Activated CD4-positive, alpha-beta T cell treated with anti-CD3 and anti-CD28 coated beads, Interleukin-2, amount 10 ng/mL, durations not matched to agents 24 days and 14 days (primary cell): ENCODE measurements at places on chromosomes 4 and X.

DNA sequence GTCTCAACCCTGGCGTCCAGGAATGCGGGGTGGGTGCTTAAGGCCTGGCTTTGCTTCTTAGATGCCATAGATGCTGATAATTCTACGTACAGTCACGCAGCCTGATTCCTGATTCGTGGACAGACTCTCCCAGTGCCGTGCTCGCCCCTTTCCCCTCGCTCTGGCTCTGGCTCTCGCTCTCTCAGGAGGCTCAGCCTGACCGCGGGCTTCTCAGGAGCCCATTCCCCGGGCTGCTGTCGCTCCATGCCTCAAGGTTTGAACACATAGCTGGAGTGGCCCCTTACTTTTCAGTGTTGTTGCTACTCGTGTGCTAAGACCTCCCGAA lies 59.2 kb upstream of the ZC4H2 start:
- DNase-seq: no peak

- no peak for DNase-seq
Measured at GRCh38 chrX:41796046-41796445, 72.1 kb downstream of the GPR82 start.

- DNase-seq: peak; percentile 93
Measured at GRCh38 chrX:41334363-41335197, 618 bp downstream of the DDX3X start.

- peak; percentile 81 for DNase-seq
Measured at GRCh38 chrX:21940356-21940829, at the start of gene SMS. SMS (plus strand) TSS chrX:21940709; CDS start chrX:21940825, 116 bp downstream.

DNA sequence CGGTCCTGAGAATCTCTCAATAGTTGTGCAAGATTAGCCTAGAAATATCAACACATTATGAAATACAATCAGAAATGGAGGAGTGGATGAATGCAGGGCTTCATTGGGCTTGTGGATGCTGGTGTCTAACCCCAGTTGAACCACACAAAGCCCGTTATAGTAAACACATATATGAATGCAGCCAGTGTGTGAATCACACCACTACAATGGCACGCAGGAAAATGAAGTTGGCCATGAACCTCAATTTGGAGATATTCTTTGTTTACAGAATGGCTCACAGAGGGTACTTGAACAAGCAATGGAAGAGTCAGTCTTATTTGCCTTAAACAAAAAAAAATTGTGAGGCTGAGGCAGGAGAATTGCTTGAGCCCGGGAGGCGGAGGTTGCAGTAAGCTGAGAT lies 57.8 kb downstream of the SOD3 start:
- DNase-seq: no peak

GRCh38 chrX:13936521-13937225 lies 93.0 kb downstream of the GEMIN8 start:
- no peak for DNase-seq

DNA sequence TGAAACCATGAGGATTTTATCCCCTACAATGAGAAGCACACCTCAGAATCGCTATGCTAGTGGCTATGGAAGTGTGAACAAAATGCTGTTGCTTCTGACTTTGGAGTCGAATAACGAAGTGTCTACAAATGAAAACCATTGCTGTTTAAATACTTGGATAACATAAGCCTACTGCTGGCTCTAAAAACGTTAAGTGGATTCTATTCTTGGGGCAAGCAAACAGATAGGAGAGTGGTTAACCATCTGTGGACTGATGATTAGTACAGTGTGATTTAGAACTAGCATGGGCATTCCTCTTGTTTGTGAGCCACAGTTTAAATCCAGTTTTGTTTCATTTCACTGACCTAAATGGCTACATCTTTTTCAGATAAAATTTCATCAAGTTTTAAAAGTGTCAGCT lies 109.7 kb upstream of the PNPLA4 start:
- no peak for DNase-seq

GRCh38 chr4:156251373-156252065 lies 297.9 kb upstream of the CTSO start:
- no peak for DNase-seq

DNA sequence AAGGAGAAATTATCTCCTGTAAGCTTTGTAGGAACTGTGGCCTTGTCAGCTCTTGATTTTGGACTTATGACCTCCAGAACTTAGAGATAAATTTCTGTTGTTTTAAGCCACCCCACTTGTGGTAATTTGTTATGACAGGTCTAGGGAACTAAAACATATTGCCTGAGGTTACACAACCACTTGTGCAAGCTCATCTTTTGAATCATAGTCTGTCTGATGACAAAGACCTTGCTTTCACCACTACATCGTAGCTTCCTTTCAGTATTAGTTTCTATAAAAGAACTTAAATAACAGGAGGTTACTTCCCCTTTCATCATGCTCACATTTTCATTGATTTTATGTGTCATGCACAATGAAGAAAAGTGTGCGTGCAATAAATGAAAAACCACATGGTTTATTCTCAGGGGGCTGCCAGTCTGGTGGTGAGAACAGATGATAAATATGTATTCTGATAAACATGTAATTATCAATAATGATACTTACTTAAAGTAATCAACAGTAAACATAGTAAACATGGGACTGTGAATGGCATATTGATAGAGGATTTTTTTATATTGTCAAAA lies 690.0 kb upstream of the HS3ST1 start:
- DNase-seq: no peak

GRCh38 chrX:100648458-100649417 lies 4.7 kb downstream of the SRPX2 start:
- DNase-seq: no peak

DNA sequence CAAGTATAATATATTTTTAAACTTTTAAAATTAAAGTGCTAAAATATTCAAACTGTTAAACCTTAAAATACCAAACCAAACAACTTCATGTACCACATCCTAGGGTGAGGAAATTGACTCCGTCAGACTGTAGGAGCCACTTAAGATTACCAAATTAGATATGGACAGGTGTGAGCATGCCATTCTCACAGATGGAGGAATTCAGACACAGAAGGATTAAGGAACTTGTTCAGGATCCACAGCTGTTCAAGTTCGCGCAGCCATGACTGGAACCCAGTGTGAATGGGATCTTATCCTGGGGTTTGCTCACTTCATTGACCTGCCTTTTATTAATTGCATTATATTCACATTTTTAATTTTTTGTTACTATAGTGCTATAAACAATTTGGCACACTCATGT lies 224.9 kb upstream of the PCDH7 start:
- no peak for DNase-seq

DNA sequence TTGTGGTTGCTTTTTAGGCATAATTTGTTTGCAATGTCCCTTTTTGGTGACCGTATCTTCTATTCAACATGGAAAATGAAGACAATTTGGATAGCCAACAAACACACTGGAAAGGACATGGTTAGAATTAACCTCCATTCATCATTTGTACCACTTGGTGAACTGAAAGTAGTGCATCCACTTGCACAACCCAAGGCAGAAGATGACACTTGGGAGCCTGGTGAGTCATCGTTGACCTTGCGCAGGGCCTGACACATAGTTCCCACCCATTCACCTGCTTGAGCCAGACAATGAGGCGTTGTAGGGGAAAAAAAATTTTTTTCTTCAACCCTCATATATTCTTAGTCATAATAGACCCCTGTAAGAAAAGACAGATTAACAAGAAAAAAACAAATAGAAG lies 32.4 kb downstream of the EGF start:
- no peak for DNase-seq

DNA sequence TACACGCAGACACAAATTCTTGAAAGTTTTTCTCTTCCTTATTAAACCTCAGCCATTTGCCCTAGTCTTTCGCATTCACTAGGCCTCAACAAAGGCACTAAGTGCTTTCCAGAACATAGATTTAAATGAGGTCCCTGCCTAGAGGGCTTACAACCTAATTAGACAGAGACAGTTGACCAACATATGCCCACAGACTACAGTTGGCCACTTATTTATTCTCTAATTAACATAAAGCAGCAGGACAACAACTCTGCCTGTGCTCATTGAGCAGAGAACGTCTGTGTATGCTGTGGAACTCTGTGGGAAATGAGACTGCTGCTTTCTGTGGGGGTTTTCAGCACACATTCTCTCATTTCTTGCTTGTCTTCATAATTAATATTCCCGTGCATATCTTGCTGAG lies 303.0 kb upstream of the TACR3 start:
- DNase-seq: no peak

- peak; percentile 74 for DNase-seq
Measured at GRCh38 chr4:121726642-121727268, 30.0 kb upstream of the ANXA5 start.

GRCh38 chr4:138458751-138459150 lies 216.6 kb upstream of the SLC7A11 start:
- no peak for DNase-seq

DNA sequence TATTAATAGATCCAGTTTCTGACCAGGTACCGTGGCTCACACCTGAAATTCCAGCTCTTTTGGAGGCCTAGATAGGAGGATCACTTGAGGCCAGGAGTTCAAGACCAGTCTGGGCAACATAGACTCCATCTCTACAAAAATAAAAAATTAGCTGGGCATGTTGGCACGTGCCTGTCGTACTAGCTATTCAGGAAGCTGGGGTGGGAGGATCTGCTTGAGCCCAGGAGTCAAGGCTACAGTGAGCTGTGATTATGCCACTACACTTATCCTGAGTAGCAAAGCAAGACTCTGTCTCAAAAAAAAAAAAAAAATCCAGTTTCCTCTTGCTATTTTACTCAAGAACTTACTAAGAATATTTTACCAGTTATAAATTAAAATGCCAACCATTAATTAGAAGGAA lies 91.7 kb downstream of the SLC10A6 start:
- no peak for DNase-seq

DNA sequence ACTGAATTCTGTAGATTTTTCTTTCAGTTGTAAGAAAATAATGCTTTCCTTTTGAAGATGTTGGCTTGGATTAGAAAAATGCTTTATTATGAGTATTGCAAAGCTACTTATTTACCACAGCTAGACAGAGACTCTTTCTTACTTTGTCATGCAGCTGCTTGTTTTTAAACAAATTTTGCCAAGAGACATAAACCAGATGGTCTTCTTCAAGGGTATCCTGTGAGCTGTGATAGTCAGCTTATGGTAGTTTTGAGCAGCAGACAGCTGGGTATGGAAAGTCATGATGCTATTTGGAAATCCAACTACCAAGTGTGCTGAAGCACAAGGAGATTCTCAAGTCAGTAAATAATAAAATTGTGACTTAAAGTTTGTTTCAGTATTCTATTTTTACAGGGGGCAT lies 941.5 kb downstream of the DMD start:
- DNase-seq: no peak

- DNase-seq: no peak
Measured at GRCh38 chr4:36618102-36618501, 336.7 kb downstream of the DTHD1 start.

DNA sequence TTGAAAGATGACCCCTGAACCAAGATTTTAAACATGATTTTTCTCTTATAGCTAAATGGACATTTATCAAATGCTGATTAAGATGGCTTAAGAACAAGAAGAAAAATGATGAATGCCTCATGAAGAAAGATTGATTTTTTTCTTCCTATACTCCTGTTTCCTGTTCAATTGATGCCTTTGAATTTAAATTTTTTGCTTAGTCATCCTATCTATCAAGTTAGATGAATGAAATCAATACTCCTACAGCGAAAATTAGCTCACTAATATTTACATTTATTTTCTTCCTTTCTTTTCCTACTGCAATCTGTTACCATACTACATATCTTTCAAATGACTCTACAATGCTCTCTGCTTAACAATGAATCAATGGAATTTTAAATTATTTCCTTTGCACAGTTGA lies 773.6 kb upstream of the DIAPH2 start:
- no peak for DNase-seq

DNA sequence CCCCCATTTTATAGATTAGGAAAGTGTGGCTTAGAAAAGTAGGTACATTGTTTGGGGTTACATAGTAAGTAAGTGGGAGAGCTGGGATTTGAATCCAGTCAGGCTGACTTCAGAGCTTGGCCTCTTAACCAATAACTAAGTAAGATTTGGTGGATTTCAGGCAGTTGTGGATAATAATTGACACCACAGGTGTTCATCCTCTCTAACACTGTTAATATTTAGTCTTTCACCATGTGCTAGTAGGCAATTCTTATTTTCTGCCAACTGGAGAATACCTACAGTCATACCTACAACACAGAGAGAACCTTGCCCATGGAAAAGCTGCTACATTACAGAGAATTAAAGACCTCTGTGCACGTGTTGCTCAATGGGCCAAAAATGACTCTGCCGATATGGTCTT lies 89.5 kb downstream of the DIAPH2 start:
- DNase-seq: no peak

DNA sequence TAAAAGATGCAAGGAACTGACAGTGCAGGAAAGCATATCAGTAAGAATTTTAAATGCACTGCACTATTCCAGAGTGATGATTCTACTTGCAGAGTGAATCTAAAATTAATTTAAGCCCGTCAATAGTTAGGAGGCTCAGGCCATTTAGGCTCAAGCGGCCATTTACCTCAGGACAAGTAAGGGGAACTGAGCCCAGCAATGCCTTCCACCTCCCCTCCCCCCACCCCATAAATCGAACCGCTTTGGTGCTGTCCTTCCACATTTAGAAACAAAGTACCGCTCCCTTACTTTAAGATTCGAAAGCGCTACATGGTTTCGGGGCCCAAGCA lies 665 bp downstream of the RBM41 start:
- no peak for DNase-seq

DNA sequence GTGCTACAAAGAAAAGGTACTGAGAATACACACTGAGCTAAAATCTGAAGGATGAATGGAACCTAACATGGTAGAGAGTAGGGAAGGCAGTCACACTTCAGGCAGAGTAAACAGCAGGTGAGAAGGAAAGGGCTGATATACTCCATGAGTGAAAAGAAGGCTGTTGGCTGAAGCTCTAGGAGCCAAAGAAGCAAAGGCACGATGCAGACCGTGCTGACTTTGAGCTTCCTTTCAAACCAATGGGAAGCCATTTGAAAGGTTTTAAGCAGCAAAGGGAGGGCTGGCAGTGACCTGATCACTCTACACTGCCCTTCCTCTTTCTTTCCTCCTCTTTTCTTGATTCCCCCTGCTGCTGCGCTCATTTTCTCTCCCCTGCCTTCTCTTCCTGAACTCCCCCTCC lies 66.4 kb downstream of the TMEM154 start:
- DNase-seq: no peak

GRCh38 chrX:51837451-51837850 lies 56.0 kb upstream of the MAGED1 start:
- DNase-seq: no peak

DNA sequence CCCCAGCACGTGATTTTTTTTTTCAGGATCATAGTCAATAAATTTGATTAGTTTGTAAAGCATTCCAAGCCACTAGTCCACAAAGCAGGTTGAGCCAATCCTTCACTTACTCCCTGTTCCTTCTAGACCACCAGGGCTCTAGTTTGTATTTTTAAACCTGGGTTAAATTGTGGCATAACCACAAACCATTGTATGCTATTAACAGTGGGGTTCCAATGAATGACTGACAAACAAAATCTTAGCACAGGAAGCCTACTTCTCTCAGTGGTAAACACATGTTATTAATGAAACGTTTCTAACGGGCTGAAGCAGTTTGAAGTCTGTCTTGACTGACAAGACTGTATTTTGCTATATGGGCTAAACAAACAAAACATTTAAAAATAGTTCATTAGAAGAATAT lies 48.6 kb upstream of the GYPA start:
- DNase-seq: no peak
